ENCODE measurements at places on chromosomes 1 and 21. TPM values are rescaled to one million over a fixed set of nuclear protein-coding genes. Genes with fewer than 3 reads are reported as not detected.

DNA sequence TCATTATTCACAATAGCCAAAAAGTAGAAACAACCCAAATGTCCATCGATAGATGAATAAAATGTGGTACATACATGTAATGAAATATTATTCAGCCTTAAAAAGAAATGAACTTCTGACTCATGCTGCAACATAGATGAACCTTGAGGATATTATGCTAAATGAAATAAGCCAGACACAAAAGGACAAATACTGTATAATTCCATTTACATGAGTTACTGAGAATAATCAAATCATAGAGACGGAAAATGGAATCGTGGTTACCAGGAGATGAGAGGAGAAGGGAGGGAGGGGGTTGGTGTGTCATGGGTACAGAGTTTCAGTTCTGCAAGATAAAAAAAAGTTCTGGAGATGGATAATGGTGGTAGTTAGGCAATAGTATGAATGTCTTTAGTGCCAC, 184.1 kb downstream of the PSMG1 start:
- H3K27me3 ChIP-seq: peaks cover 3% of the 10 kb centered on the region
- H3K4me3 ChIP-seq: no peak overlapping the region
- H3K36me3 ChIP-seq: no peaks in the 10 kb centered on the region
- no peak for DNase-seq
- no peak overlapping the region for H3K27ac ChIP-seq

GRCh38 chr1:39524591-39525365, 33.3 kb downstream of the BMP8A start:
- no peak overlapping the region for H3K27ac ChIP-seq
- DNase-seq: no peak
- H3K36me3 ChIP-seq: no peaks in the 10 kb centered on the region
- H3K27me3 ChIP-seq: no peaks in the 10 kb centered on the region
- no peak overlapping the region for H3K4me3 ChIP-seq

DNA sequence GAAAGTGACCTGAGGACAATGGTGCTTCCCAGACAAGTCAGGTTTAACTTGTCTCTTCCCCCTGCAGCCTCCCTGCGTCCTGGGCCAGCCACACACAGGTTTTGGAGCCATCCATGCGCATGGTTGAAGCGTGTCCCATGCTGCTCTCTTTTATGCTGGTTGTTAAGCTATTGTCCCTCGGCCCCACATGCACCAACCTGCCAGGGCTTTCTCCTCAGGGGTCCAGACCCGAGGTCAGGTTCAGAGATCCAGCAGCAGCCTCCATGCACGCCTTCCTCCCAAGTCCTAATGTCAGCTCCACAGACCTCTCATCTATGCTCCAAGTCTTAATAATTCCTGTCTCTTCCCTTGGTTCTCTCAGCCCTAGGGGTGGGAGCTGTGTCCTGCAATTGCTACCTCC, 1.6 kb downstream of the ABCA4 start:
- H3K27ac ChIP-seq: no peak overlapping the region
- peaks cover 29% of the 10 kb centered on the region for H3K4me1 ChIP-seq
- H3K27me3 ChIP-seq: peaks cover 28% of the 10 kb centered on the region
- H3K4me3 ChIP-seq: no peak overlapping the region
- DNase-seq: no peak

The SIM2 gene
- not detected for total RNA-seq

GRCh38 chr1:172344444-172344843, 76.0 kb upstream of the C1orf105 start:
- peaks cover 34% of the 10 kb centered on the region for H3K4me1 ChIP-seq
- H3K36me3 ChIP-seq: peaks cover 18% of the 10 kb centered on the region
- peak overlapping the region; percentile 84 for H3K4me3 ChIP-seq

The SPAG17 gene
- not detected for total RNA-seq

DNA sequence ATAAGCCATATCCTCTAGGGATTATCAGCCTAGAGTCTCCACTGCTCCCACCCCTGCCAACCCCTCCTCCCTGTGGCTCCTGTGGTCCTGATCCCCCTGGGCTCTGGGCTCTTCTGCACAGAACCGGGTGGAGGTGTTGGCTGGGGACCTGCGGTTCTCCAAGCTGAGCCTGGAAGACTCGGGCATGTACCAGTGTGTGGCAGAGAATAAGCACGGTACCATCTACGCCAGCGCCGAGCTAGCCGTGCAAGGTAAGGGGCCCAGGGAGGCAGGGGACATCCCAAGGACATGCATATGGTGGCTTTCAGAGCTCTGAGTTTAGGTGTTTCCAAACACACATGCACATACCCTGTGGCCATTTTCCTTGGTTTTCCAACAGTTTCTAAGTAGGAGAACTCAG, 19.3 kb downstream of the CNTN2 start:
- H3K4me1 ChIP-seq: no peaks in the 10 kb centered on the region
- H3K36me3 ChIP-seq: no peaks in the 10 kb centered on the region
- H3K27ac ChIP-seq: no peak overlapping the region
- H3K4me3 ChIP-seq: no peak overlapping the region
- DNase-seq: no peak

The ARTN gene
- 0.35 TPM for total RNA-seq

- no peaks in the 10 kb centered on the region for H3K27me3 ChIP-seq
- H3K4me1 ChIP-seq: no peaks in the 10 kb centered on the region
- no peak overlapping the region for H3K27ac ChIP-seq
- DNase-seq: no peak
- H3K4me3 ChIP-seq: no peak overlapping the region
- H3K36me3 ChIP-seq: no peaks in the 10 kb centered on the region
Observed at GRCh38 chr1:35860696-35861095, 22.3 kb upstream of the AGO1 start.

- DNase-seq: peak; percentile 54
- H3K27ac ChIP-seq: no peak overlapping the region
- H3K27me3 ChIP-seq: peaks cover 1% of the 10 kb centered on the region
- H3K4me1 ChIP-seq: peaks cover 16% of the 10 kb centered on the region
- no peaks in the 10 kb centered on the region for H3K36me3 ChIP-seq
Observed at GRCh38 chr1:152745289-152745704, 12.5 kb upstream of the KPRP start.

DNA sequence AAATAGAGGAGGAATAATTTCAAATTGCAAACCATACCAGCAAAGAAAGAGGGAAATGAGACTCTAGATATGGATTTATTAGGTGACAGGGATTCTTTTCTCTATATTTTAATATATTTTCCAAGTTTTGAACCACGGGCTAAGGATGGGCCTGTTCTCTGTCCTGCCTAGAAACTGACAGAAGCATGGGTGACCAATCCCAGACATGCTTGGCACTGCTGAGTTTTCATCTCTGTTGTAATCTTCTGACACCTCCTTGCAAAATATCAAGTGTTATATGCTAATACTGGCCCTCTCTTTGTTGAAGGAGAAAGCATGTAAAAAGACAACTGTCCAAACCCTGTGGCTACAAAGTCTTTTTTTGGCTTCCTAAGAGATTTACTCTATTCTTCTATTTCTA, 774 bp upstream of the ANGPTL7 start:
- H3K36me3 ChIP-seq: peaks cover 8% of the 10 kb centered on the region
- H3K4me1 ChIP-seq: no peaks in the 10 kb centered on the region
- DNase-seq: no peak
- peaks cover 2% of the 10 kb centered on the region for H3K27me3 ChIP-seq
- no peak overlapping the region for H3K27ac ChIP-seq
- no peak overlapping the region for H3K4me3 ChIP-seq

DNA sequence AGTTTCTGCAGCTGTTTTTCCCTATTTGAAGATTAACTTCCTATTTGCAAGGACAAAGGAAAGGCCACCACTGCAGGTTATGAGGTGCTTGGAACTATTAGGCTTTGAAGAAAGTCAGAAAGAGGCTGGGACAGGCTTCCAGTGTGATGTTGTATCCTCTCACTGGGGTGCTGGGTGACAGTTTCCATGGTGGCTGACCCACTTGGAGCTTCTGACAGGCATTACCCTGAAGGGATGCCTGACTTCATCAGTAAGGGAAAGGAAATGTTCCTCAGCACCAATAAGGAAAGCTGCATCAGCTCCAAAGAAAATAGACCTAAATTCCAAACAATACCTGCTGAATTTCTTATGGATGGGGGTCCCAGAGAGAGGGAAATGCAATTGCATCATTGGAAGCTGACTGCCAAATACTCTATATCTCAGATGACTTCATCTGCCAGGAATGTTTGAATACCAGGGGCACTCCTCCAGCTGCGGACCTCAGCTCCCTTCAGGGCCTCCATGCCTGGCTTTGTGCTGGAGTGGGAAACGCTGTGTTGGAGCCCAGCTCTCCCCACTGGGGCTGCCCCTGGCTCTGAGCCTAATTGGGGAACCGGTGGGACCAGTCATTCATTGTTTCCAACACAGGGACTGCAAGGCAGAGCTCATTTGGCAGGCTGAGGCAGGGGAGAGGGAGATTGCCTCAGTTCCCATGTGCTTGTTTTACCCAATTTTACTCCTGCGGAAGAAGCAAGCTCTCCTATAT, 76.6 kb downstream of the RGL1 start:
- peaks cover 36% of the 10 kb centered on the region for H3K36me3 ChIP-seq
- H3K27ac ChIP-seq: peak overlapping the region; percentile 64
- no peaks in the 10 kb centered on the region for H3K27me3 ChIP-seq
- DNase-seq: peak; percentile 60
- peaks cover 63% of the 10 kb centered on the region for H3K4me1 ChIP-seq
- H3K4me3 ChIP-seq: peak overlapping the region; percentile 9

DNA sequence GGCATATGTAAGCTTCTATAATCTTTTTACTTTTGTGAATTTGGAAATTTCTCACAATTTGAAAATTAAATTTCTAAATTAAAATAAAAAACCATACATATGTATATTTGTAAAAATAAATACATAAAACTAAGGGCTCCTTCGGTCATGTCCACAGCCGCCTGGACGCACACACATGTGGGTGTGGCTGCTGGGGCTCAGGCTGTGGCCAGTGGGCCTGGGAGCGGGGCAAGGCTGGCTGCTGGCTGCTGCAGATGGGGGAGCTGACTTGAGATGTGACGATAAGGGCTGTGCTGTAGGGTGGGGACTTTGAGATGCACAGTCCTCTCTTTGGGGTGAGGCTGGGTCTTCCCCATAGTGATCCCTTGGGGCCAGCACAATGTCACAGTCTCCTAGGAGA, 4.8 kb downstream of the RER1 start:
- peak overlapping the region; percentile 29 for H3K27ac ChIP-seq
- H3K4me1 ChIP-seq: peaks cover 29% of the 10 kb centered on the region
- H3K4me3 ChIP-seq: no peak overlapping the region
- no peak for DNase-seq

DNA sequence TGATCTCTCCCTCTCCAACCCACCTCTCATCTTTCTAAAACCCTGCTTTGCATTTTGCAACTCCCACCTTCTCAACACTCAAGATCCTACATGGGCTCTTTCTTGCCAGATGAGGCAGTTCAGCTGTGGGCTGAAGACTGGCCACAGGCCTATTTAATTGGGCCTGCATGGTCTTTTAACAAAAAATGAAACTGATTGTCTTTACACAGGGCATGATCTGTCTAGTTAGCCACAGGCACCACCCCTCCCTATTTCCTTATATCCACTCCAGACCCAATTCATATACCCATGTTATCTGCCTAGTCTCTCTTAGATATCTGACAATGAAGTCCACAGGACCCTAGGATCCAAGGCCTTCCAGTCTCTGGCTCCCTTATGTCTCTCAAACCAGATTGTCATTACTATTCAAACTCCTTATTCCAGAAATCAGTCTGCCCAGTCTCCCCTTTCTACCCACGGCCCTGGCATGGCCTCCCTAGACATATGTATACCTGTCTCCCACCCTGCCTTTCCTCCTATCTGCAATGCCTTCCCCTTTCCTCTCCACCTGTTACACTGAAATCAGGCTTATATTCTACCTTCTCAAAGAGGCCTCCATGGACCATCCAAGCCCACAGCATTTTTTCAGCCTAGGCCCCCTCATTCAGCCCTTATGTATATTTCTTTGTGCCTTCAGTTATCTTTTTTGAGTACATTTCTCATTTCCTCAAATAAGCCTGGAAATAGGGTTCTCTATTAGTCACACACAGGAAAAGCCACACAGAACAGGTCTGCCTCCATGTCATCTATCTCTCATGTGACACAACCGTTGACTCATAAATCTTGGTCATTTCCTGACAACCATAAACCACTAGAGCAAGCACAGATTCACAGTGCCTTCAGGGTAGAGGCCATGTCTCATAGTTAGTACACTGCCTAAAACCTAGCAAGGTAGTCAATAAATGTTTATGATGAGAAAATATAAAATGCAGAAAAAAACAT, 39.0 kb downstream of the LPAR3 start:
- H3K36me3 ChIP-seq: peaks cover 13% of the 10 kb centered on the region
- H3K27me3 ChIP-seq: no peaks in the 10 kb centered on the region
- peak overlapping the region; percentile 92 for H3K27ac ChIP-seq
- peak overlapping the region; percentile 54 for H3K4me3 ChIP-seq
- H3K4me1 ChIP-seq: peaks cover 64% of the 10 kb centered on the region

- no peak overlapping the region for H3K4me3 ChIP-seq
- H3K4me1 ChIP-seq: peaks cover 35% of the 10 kb centered on the region
- peaks cover 4% of the 10 kb centered on the region for H3K36me3 ChIP-seq
- H3K27me3 ChIP-seq: no peaks in the 10 kb centered on the region
- no peak overlapping the region for H3K27ac ChIP-seq
- DNase-seq: no peak
Observed at GRCh38 chr1:41880261-41880660, 38.5 kb downstream of the HIVEP3 start.

- no peak overlapping the region for H3K4me3 ChIP-seq
- DNase-seq: no peak
- no peaks in the 10 kb centered on the region for H3K36me3 ChIP-seq
- no peak overlapping the region for H3K27ac ChIP-seq
- H3K4me1 ChIP-seq: no peaks in the 10 kb centered on the region
- H3K27me3 ChIP-seq: peaks cover 26% of the 10 kb centered on the region
Observed at GRCh38 chr1:1950940-1951339, 31.9 kb upstream of the TMEM52 start.

- H3K27me3 ChIP-seq: peaks cover 17% of the 10 kb centered on the region
- no peaks in the 10 kb centered on the region for H3K4me1 ChIP-seq
- H3K36me3 ChIP-seq: no peaks in the 10 kb centered on the region
Observed at GRCh38 chr1:204465546-204466415, 28.8 kb downstream of the PIK3C2B start.

The ASCL5 gene
- not detected for total RNA-seq

- DNase-seq: no peak
- H3K27ac ChIP-seq: no peak overlapping the region
- no peaks in the 10 kb centered on the region for H3K27me3 ChIP-seq
- no peak overlapping the region for H3K4me3 ChIP-seq
- peaks cover 35% of the 10 kb centered on the region for H3K36me3 ChIP-seq
Observed at GRCh38 chr1:40742363-40743061, 41.1 kb upstream of the KCNQ4 start.

- no peak for DNase-seq
- 0 out of 2 replicates have a peak, but pooled peaks cover 9% of the 10 kb centered on the region for H3K4me1 ChIP-seq
- H3K4me3 ChIP-seq: peak overlapping the region; percentile 79
- no peaks in the 10 kb centered on the region for H3K27me3 ChIP-seq
- H3K36me3 ChIP-seq: no peaks in the 10 kb centered on the region
- no peak overlapping the region for H3K27ac ChIP-seq
Observed at GRCh38 chr1:74586253-74586897, 74.0 kb upstream of the LRRC53 start.

DNA sequence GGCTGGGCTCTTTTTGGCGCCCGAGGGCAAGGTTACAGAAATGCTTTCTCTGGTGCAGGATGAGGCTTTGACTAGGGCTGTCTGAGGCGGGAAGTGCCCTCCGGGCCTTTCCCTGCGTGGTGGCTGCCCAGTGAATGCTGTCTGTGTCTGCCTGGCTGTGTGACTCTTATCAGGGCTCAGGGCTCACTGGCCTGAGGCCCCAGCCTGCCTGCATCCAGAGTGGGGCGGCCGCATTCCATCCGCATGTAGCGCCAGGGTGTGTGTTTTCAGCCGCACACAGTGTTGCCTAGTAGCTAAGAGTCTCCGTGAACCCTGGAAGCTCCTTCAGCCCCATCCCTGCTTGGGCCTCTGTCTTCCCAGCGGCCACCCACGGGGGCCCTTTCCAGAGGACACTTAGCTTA, 59.1 kb downstream of the FAAP20 start:
- H3K27me3 ChIP-seq: peaks cover 7% of the 10 kb centered on the region
- peak overlapping the region; percentile 98 for H3K27ac ChIP-seq
- no peaks in the 10 kb centered on the region for H3K36me3 ChIP-seq
- H3K4me1 ChIP-seq: peaks cover 42% of the 10 kb centered on the region
- peak overlapping the region; percentile 59 for H3K4me3 ChIP-seq

The GSTM3 gene
- total RNA-seq: 36.9 TPM

All from HFFc6 (cell line).